Thymus (tissue), 14 donors: ENCODE measurements at places on chromosomes 7 and 10. TPM values are rescaled to one million over a fixed set of nuclear protein-coding genes. Genes with fewer than 3 reads are reported as not detected.

DNA sequence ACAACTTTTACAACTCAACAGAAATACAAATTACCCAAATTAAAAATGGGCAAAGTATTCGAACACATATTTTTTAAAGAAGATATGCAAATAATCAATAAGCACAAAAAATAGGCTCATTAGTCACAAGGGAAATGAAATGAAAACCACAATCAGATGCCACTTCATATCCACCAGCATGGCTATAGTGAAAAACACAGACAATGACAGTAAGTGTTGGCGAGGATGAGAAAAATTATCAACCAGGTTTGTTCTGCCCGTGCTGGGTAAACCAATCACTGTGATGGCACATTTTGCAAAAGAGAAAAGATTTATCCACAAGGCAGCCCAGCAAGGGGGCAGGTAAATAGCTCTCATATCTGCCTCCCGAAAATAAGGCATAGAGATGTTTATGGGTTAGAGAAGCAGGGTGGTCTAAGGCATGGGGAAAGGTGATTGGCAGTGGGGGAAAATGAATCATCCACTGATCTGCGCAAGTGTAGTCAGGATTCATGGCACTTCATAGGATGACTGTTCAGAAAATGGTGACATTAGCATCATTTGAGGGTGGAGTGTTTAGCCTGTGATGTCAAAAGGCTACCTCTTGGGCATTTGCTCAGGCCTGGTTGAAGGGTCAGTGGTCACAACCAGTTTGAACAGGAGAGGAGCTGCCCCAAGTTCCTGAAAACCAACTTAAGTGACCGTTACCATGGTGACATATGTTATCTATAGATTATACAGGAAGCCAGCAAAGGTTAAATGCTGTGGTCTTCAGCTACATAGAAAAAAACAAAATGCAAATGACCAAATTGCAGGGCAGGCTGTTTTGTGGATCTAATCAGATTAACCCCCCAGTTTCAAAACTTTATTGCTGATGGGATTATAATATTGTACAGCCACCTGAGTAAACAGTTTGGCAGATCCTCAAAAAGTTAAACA is 8.0 kb upstream of the CFAP70 start:
- no peak overlapping the region for H3K27ac ChIP-seq
- DNase-seq = no peak
- H3K4me3 ChIP-seq = no peak overlapping the region
- H3K27me3 ChIP-seq = no peaks in the 10 kb centered on the region

DNA sequence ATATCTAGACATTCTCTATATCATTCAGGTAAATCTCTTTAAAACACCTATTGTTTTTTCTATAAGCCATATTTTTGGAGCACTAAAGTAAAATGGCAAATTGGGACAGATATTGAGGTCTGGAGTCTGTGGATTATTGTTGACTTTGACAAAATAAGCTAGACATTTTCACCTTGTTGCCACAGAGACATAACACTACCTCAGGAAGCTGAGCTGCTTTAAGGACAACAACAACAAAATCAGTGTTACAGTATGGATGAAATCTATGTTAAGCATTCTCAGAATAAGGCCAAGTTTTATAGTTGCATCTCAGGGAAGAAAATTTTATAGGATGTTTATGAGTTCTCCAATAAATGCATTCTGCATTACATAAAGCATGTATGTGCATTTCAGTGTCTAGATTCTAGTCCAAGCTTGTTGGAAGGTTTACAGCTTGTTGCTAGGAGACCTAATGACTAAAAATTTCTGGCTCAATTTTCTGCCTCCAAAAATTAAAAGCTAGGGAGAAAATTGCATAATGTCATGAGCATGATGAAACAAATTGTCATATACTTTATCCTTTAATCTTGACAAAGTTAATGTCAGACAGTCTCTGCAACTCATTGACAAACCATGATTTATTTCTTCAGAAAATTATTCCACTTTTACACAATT is 18.3 kb downstream of the LIPM start:
- no peak overlapping the region for H3K27ac ChIP-seq
- no peaks in the 10 kb centered on the region for H3K27me3 ChIP-seq
- H3K36me3 ChIP-seq = no peaks in the 10 kb centered on the region
- no peak for DNase-seq
- H3K4me1 ChIP-seq = peaks cover 13% of the 10 kb centered on the region

- H3K27ac ChIP-seq = no peak overlapping the region
- no peaks in the 10 kb centered on the region for H3K27me3 ChIP-seq
- no peak overlapping the region for H3K4me3 ChIP-seq
- H3K4me1 ChIP-seq = no peaks in the 10 kb centered on the region
- DNase-seq = no peak
These were observed 215.2 kb downstream of the RPS24 start for GRCh38 chr10:78248651-78249464.

DNA sequence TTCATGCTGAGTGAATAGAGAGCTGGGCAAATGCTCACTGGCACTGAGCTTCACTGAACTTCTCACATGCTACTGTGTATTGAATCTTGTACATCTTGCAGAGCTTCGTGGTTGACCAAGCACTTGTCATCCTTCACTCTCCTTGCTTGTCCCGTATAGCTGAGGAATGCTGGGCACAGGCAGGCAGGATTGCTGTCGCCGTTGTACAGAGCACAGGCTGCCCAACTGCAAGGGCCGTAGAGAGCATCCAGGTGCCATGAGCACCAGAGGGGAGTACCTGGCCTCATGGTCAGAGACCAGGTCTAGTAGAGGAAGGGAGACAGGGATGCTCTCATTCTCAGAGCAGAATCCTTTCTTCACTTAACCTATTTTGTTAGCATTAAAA is 99.8 kb upstream of the RET start:
- no peak overlapping the region for H3K4me3 ChIP-seq
- no peaks in the 10 kb centered on the region for H3K27me3 ChIP-seq
- no peak overlapping the region for H3K27ac ChIP-seq
- DNase-seq = no peak

DNA sequence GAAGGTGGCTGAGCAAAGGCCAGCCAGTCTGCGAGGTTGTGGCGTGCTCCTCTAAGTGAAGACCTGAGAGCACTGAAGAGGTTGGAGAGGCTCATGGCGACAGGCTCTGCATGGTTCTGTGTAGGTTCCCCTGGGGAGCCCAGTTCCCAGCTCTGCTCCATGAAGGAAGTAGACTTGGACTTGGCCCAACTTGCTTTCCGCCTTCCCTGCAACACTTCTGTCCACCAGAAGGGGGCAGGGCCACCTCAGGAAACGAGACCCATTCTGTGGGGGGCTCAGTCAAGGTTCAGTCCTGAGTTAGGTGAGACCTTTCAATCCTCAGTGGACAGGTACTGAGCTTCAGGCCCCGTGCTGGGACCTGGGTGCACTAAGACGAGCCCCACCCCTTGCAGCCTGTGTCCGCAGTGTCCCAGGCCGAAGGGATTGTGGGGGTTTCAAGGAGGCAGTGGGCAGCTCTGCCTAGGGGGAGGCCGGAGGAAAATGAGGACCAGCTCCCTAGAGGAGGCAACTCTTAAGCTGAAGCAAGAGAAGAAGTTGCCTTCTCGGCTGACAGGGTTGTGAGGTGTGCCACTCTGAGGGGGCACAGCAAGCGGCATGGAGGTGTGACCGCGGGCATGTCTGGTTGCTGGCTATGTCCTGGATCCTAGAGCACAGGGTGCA is 15.0 kb upstream of the PCBD1 start:
- no peaks in the 10 kb centered on the region for H3K27me3 ChIP-seq
- H3K4me1 ChIP-seq = no peaks in the 10 kb centered on the region
- no peak overlapping the region for H3K27ac ChIP-seq
- H3K36me3 ChIP-seq = no peaks in the 10 kb centered on the region

DNA sequence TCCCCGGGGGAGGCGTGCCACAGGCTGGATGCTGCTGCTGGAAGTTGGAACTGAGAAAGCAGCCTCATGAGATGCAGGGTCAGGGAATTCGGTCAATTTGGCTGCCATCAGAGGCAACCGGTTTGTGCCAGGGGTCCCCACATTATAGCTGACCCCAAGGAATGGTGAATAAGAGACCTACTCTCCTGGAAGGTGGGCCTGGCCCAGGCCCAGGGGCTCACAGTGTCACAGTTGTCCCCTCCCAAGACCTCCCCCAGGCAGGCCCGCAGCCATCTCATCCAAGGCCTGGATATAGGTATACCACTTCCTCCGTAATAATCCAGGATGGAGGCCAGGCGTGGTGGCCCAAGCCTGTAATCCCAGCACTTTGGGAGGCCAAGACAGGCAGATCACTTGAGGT is 114.6 kb downstream of the NPTX2 start:
- no peak for DNase-seq
- no peak overlapping the region for H3K27ac ChIP-seq
- H3K36me3 ChIP-seq = no peaks in the 10 kb centered on the region
- no peak overlapping the region for H3K4me3 ChIP-seq

DNA sequence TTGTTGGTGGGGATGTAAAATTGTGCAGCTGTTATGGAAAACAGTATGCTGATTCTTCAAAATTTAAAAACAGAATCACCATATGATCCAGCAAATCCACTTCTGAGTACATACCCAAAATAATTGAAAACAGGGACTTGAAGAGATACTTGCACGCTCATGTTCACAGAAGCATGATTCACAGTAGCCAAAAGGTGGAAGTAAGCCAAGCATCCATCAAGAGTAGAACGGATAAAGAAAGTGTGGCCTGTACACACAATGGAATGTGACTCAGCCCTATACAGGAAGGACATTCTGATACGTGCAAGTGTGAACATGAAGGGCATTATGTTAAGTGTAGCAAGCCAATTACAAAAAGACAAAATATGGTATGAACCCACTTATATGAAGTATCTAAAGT is 696.7 kb upstream of the CELF2 start:
- no peaks in the 10 kb centered on the region for H3K4me1 ChIP-seq
- H3K27me3 ChIP-seq = no peaks in the 10 kb centered on the region
- no peak overlapping the region for H3K27ac ChIP-seq
- H3K36me3 ChIP-seq = no peaks in the 10 kb centered on the region
- DNase-seq = no peak

- H3K36me3 ChIP-seq = no peaks in the 10 kb centered on the region
- H3K4me1 ChIP-seq = no peaks in the 10 kb centered on the region
- no peak for DNase-seq
- no peak overlapping the region for H3K27ac ChIP-seq
These were observed 263.0 kb upstream of the ZWINT start for GRCh38 chr10:56624082-56624481.

- no peak overlapping the region for H3K4me3 ChIP-seq
- H3K27me3 ChIP-seq = peaks cover 13% of the 10 kb centered on the region
- DNase-seq = no peak
- H3K36me3 ChIP-seq = no peaks in the 10 kb centered on the region
- no peaks in the 10 kb centered on the region for H3K4me1 ChIP-seq
These were observed 35.4 kb upstream of the CFAP46 start for GRCh38 chr10:132977807-132978206.

GRCh38 chr10:34437906-34438305 is 377.2 kb downstream of the PARD3 start:
- no peak for DNase-seq
- no peak overlapping the region for H3K27ac ChIP-seq
- H3K27me3 ChIP-seq = no peaks in the 10 kb centered on the region
- no peaks in the 10 kb centered on the region for H3K36me3 ChIP-seq
- no peak overlapping the region for H3K4me3 ChIP-seq

- DNase-seq = no peak
- no peak overlapping the region for H3K4me3 ChIP-seq
- peaks cover 3% of the 10 kb centered on the region for H3K4me1 ChIP-seq
- H3K36me3 ChIP-seq = no peaks in the 10 kb centered on the region
- H3K27me3 ChIP-seq = no peaks in the 10 kb centered on the region
These were observed 6.1 kb upstream of the LAMB4 start for GRCh38 chr7:108136191-108136688.

DNA sequence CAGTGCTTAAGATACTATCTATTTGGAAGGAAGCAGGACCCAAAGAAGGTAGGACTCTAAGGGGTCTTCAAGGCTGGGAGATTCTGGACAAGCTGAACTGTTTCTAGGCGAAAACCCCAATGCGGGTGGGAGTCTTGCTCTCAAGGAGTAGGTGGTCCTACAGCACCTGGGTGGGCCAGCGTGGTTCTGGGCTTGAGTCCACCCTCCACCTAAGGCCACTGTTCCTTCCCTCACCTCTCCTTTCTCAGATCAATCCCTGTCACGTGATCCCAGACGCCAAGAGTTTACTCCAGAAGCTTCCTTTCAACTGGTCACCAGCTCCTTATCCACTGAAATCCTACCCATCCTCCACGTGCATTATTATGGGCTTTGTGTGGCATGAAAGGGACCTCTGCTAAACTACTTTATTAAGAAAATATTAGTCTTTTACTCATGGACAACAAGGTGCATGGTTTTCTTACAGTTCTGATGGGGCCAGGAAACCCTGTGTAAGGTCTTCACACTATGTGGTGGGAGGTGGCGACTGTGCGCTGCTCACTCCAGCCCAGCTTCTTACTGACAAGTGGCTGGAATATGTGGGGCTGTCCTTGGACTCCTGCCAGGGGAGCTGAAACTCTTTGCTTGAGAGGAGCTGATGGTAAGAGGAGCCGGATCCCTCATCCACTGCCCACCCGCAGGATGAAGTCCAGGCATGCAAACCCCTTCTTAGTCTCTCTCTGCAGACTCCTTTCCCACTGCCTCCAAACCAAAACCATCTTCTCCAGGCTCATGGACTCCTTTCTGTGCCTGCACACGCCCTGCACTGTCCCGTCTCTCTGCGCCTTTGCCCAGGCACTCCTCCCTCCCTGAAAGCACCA is 1.6 kb downstream of the ZNF746 start:
- H3K27ac ChIP-seq = no peak overlapping the region
- peaks cover 34% of the 10 kb centered on the region for H3K36me3 ChIP-seq
- DNase-seq = no peak
- peaks cover 2% of the 10 kb centered on the region for H3K27me3 ChIP-seq
- H3K4me1 ChIP-seq = no peaks in the 10 kb centered on the region
- peak overlapping the region; percentile 88 for H3K4me3 ChIP-seq

DNA sequence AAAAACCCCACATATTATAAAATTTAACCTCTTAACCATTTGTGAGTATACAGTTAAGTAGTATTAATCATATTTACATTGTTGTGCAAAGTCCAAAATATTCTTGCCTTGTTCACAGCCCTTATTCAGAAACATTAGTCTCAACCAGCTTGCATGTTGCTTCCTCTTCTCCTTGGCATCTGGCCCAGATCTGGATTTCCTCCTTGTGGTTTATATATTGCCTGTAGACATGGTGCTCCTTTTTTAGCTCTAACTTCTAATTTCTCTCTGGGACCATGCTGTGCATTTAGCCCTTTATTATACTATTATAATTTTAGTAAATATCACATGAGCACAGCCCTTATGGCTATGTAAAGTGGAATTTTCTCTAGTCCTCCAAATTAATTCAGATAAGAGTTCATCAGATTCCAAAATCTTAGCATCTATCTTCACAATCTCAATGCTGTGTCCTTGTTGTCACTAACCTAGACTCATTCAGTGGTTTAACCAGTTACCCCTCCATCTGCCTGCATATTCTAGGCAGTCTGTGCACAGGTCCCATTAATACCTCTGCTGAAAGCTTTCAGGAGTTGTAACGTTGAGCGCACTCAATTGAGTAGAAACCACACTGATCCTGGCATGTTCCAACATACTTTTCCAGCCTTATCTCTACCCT is 7.9 kb downstream of the CPED1 start:
- no peaks in the 10 kb centered on the region for H3K27me3 ChIP-seq
- H3K36me3 ChIP-seq = no peaks in the 10 kb centered on the region
- no peak for DNase-seq
- H3K4me3 ChIP-seq = no peak overlapping the region

GRCh38 chr7:144408121-144408520 is 4.6 kb upstream of the NOBOX start:
- H3K27ac ChIP-seq = peak overlapping the region; percentile 64
- no peak overlapping the region for H3K4me3 ChIP-seq
- H3K27me3 ChIP-seq = no peaks in the 10 kb centered on the region

TMEM184A gene
- total RNA-seq = 0.47 TPM

UCN3 gene
- total RNA-seq = 0.19 TPM

TMEM176A gene
- 11.0 TPM for total RNA-seq

CCT6A gene
- 135 TPM for total RNA-seq

GIMAP5 gene
- 39.3 TPM for total RNA-seq
